Suprapubic skin (tissue), 4 donors: ENCODE measurements at places on chromosomes 12 and 14. TPM values are rescaled to one million over a fixed set of nuclear protein-coding genes. Genes with fewer than 3 reads are reported as not detected.

The CABP1 gene
- total RNA-seq: not detected

The SYCP3 gene
- not detected for total RNA-seq

The TRPV4 gene
- total RNA-seq: 11.9 TPM

The METTL3 gene
- total RNA-seq: 43.8 TPM

The TSPAN11 gene
- 0.64 TPM for total RNA-seq

The SLC39A2 gene
- total RNA-seq: 33.1 TPM

The NPFF gene
- total RNA-seq: not detected

The EFS gene
- 74.0 TPM for total RNA-seq

The BDKRB1 gene
- total RNA-seq: 3.0 TPM

The CLEC2A gene
- 35.7 TPM for total RNA-seq

The PMCH gene
- total RNA-seq: not detected

The SLC8A3 gene
- total RNA-seq: not detected

The LPAR5 gene
- total RNA-seq: 8.5 TPM

The DNAL1 gene
- 1.8 TPM for total RNA-seq

The PLEKHD1 gene
- total RNA-seq: 1.2 TPM

The FGF6 gene
- not detected for total RNA-seq

The CYP27B1 gene
- total RNA-seq: 2.6 TPM

The PLCZ1 gene
- total RNA-seq: not detected

The ANO4 gene
- total RNA-seq: 1.2 TPM

The SERPINA1 gene
- 7.9 TPM for total RNA-seq

The ARF6 gene
- 91.0 TPM for total RNA-seq

The NID2 gene
- 2.0 TPM for total RNA-seq

The DDX47 gene
- 64.1 TPM for total RNA-seq

The RNASE4 gene
- total RNA-seq: 71.9 TPM

The KLHL33 gene
- total RNA-seq: not detected

The SMCO2 gene
- 0.53 TPM for total RNA-seq

The KRT83 gene
- 33.9 TPM for total RNA-seq

The MYF6 gene
- not detected for total RNA-seq

The KRT82 gene
- total RNA-seq: 9.5 TPM

The PTHLH gene
- total RNA-seq: not detected

The RARG gene
- 161 TPM for total RNA-seq

The NANOG gene
- total RNA-seq: 1.5 TPM

The ATL1 gene
- total RNA-seq: 8.2 TPM

The MORN3 gene
- total RNA-seq: 1.6 TPM

The RNASE2 gene
- total RNA-seq: 1.6 TPM

The SIX4 gene
- total RNA-seq: 0.60 TPM

The AKAP5 gene
- total RNA-seq: 0.08 TPM

The ERP27 gene
- 0.91 TPM for total RNA-seq

The MYBPC1 gene
- total RNA-seq: 2.1 TPM

The ERGIC2 gene
- total RNA-seq: 55.4 TPM

The TOMM20L gene
- total RNA-seq: not detected

The SRGAP1 gene
- total RNA-seq: 8.9 TPM

The ADGRD1 gene
- total RNA-seq: 12.4 TPM

The FOS gene
- total RNA-seq: 2,120 TPM

The KCNK10 gene
- not detected for total RNA-seq
